ENCODE measurements at places on chromosomes 1 and 21.

GRCh38 chr1:231625975-231626534 lies 535 bp upstream of the DISC1 start:
- DNase-seq = no peak

DNA sequence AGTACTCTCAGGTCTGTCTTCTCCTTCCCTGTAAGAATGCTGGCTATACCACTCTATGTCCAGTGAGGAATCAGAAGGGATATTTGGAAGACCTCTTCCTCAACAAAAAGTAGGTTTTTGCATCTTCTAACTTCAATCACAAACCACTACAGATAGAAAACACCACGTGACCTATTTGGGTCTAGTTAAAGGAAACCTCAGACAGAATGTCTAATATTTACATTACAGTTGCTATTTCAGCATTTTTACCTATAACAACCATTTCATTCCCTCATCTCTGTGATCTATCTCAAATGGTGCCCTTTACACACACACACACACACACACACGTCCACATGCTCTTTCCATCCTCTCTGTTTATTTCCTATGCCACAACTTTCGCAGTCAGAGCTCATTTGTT lies 7.9 kb upstream of the ADORA3 start:
- DNase-seq = no peak

DNA sequence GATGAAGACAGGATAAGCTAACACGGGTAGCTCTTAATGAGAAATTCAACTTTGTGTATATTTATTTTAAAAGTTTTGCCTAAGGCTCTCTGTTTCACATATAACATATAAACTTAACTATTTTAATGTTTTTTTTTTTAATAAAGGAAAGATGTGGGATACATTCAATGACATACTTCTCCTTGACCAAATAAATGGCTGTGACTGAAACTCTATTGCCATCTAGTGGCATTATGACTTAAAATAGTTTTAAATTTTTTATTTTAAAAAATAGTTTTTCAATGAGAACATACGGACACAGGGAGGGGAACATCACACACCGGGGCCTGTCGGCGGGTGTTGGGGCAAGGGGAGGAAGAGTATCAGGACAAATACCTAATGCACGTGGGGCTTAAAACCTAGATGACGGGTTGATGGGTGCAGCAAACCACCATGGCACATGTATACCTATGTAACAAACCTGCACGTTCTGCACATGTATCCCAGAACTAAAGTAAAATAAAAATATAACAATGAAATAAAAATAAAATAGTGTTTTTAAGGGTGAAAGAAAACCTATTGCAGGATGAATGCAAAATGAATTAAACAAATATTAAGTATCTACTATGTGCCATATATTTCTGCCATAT lies 83.4 kb downstream of the LYST start:
- peak; percentile 52 for DNase-seq

- DNase-seq = no peak
Measured at GRCh38 chr1:105419030-105419429, 1637.4 kb upstream of the PRMT6 start.

GRCh38 chr1:175911138-175911537 lies 167.7 kb upstream of the TNR start:
- no peak for DNase-seq

- peak; percentile 97 for DNase-seq
Measured at GRCh38 chr1:39408641-39409054, 82.8 kb upstream of the BMP8A start.

DNA sequence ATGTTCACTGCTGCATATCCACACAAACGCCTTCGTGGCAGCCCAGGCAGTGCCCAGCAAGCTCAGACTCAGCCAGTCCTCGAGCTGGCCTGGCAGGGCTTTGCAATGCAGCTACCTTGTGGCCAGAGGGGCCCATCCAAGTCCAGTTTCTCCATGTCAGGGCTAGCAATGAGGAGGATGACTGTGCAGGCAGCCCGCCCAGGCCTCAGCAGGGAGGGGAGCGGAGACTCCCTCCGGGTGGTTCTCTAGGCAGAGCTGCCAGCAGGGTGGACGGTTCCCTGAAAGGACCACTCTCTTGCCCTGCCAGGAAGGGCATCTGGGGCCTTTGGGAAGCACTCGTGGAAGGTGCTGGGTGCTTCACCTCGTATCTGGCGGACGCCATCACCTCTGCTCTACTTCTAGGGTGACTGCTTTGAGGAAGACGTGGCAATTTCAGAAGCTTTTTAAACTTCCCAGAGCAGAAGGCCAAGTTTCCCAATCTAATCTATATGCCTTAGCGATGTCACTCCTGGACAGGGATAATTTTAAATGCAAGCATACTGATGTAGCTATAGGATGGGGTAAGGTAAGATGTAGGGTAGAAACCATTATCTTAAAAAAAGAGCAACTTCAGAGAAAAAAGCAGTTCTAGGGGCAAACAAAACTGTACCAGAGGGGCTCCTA lies 56.2 kb downstream of the RUNX1 start:
- DNase-seq = no peak

DNA sequence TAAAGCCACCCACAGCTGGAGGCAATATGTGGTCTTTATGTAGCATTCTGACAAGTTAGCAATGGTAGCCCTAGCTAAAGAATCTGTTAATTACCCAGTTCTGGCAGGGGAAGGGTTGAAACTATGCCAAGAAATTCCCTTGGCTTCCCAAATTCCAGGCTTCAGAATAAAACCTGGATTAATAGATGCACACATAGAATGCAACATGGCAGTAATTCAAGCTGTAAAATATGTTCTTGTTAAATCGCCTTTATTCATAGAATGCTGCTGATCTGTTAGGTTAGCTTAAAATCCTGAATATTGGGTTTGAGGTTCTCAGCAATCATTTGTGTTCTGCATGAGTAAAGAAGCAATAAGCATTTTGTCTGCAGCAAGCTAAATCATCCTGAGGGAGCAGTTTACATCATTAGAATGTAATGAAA lies 80.1 kb downstream of the ZNF326 start:
- no peak for DNase-seq

DNA sequence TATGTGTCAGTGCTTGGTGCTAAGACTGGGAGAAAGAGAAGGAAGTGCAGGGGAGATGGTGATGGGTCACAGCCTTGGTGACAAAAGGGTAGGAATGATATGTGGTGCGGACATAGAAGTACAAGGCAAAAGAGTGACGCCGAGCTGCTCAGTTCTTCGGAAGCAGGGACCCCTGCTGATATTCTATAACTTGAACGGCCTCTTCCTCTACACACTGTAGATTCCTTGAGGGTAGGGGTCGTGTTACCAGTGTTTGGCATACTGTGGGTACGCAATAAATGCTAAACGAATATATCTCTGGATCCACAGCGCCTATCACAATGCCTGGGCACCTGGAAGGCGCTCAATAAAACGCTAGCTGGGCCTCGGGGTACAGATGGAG lies 488 bp downstream of the DBT start:
- DNase-seq = no peak

- no peak for DNase-seq
Measured at GRCh38 chr1:44227211-44227610, 13.9 kb downstream of the DMAP1 start.

- DNase-seq = no peak
Measured at GRCh38 chr1:53576866-53577760, 117.9 kb downstream of the DMRTB1 start.

- DNase-seq = no peak
Measured at GRCh38 chr1:234102583-234102982, 198.1 kb downstream of the SLC35F3 start.

- DNase-seq = peak; percentile 74
Measured at GRCh38 chr1:236716160-236716559, 29.9 kb downstream of the ACTN2 start.

DNA sequence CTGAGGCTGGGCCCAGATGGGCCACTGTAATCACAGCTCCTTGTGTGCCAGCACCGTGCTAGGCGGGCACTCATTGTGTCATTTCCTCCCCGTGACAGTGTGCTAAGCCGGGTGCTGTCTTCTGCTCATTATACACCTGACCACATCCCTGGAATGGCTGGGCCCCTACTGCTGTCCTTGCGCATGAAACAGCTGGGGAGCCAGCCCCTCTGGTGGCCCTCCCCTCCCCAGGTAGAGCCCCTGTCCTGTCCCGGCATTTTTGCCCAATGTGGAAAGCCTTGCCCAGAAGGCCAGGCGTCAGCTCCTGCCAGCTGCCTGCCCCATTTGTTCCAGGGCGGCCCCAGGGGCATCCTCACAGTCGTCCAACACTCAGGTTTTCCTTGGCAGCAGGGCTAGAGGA lies 107.4 kb upstream of the CASZ1 start:
- no peak for DNase-seq

DNA sequence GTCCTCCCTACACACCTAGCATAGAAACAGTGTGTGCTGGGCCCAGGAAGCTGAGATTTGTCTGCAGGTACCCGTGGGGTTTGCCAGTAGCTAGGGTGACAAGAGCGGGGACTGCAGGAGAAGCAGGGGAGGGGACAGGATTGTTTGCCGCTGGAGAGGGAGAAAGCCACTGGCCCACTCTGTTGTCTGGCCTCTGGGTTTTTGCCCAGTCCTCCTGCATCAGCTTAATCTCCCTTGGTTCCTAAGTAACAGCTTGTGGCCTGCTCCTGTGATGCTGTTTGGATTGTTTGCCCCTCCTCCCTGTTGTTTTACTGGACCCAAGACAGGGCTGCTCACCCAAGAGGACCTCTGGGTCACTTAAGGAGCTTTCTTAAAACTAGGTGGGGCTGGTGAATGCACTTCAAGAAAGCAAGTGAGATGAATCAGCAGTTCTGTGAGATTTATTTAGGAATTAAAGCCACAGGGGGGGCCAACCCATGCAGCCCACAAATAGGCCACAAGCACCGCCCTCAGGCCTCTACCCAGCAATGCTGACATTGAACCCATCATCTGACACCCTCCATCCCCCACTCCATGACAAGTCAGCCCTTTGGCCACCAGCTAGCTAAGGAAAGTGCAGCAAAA lies 142.8 kb downstream of the ZZZ3 start:
- no peak for DNase-seq

DNA sequence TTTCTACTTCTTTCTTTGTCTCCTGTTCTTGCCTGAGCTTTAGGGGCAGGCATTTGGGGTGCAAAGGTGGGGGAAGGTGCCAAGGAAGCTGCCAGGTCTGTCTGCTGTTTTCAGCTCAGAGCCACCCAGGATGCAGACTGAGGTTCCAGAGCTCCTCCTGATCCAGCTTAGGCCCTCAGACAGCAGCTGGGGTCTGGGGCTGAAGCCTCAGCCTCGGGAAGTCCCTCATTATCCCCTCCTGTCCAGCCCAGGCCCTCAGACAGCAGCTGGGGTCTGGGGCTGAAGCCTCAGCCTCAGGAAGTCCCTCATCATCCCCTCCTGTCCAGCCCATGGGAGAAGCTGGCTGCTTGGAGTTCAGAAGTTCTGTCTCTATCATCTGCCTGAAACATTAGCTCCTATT lies 257.7 kb upstream of the CSF3R start:
- no peak for DNase-seq

DNA sequence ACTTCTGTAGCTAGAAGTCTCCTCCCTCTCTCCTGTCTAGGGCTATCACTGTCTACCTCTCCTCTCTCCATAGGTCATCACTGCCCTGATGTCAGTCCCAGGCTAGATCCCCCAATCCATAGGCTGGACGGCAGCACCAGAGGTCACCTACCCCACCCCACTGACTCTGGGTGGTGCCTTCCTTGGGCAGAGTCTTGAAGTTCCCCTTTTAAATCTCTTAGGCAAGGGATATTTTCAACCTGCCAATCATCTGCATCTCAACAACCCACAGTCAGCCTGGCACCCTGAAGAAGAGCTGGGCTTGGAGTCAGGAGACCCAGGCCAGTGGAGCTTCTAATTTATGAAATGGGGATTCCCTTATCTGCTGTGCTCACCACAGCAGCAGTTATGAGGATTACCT lies 13.2 kb downstream of the MYBPH start:
- no peak for DNase-seq

DNA sequence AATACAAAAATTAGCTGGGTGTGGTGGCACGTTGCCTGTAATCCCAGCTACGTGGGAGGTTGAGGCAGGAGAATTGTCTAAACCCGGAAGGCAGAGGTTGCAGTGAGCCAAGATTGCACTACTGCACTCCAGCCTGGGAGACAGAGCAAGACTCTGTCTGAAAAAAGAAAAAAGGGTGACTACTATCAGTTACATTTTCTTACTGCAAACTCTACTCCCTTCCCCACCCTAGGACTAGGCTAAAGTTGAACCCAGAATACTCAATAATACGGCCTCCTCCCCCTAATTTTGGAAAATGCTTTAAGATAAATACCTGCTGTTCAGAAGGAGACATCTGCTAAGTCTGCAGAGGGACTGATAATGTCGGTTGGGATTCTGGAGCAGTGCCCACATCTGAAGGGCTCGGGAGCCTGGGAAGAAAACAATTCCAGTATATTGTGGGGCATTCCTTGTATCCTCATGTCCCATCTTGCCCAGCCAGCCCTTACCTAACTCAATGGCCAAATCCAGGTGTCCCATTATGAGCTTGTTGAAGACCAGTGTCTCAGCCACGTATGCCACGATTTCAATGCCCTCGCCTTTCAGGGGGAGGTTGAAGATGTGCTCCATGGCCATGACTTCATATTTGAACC lies 89.7 kb downstream of the ADCY10 start:
- no peak for DNase-seq

DNA sequence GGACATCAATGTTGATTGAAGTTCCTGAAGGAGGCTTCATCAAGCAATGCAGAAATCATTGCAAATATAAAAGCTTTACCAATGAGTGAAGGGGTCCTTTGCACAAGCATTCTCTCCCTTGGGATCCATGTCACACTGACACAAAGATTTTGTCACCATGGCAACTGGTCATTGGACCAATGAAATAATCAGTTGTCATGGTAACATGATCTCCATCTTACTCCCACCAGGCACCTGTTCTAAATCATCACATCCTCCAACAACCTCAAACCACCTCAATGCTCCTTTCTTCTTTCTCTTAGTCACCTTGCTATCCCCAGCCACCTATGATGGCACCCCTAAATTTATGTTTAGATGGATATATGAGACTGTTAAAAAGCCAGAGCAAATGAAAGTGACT lies 13.5 kb upstream of the FOXJ3 start:
- DNase-seq = no peak

GRCh38 chr1:151005729-151006319 lies 878 bp downstream of the MINDY1 start:
- peak; percentile 25 for DNase-seq

- no peak for DNase-seq
Measured at GRCh38 chr1:167168424-167168823, 52.3 kb upstream of the POU2F1 start.
